ENCODE measurements at places on chromosomes 1 and 21.

DNA sequence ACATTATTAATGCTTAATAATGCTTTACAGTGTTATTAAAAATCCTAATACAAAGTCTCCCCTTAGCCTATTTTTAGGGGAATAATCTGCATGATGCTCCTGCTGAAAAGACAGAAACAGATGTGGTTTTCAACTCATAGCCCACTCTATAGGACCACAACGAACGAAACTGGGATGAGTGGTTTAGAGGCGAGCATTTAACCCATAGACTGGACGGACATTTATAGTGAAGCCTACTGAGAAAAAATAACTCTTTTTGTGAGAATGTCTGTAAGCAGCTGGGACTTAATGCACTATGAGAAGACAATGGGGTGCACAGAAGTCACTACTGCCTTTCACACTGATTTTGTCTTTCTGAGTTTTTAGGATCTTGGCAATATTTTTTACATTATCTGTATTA, 1599.6 kb upstream of the B3GALT2 start:
- DNase-seq: no peak

DNA sequence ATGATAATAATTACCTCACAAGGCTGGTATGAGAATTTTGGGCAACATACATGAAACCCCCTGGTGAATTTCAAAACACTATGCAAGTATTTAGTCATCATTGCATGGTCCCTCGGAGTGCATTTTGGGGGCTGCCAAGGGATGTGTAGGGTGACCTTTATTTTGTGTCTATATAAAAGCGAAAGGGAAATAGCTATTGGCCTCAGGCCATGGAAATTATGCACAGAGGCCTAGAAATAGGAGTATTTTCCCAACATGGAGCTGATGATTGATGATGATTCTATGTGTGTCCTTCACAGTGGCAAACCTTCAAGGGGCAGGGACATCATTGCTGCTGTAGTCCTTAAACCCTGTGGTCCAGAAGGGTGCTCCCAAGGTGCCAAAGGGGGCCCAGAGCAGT, 265.5 kb downstream of the ST6GALNAC3 start:
- DNase-seq: no peak

- DNase-seq: no peak
Measured at GRCh38 chr1:32619701-32620485, 30.5 kb downstream of the ZBTB8OS start.

GRCh38 chr1:173161510-173162221, 45.5 kb downstream of the TNFSF4 start:
- DNase-seq: no peak

- DNase-seq: no peak
Measured at GRCh38 chr1:69651656-69652055, 83.9 kb downstream of the LRRC7 start.

DNA sequence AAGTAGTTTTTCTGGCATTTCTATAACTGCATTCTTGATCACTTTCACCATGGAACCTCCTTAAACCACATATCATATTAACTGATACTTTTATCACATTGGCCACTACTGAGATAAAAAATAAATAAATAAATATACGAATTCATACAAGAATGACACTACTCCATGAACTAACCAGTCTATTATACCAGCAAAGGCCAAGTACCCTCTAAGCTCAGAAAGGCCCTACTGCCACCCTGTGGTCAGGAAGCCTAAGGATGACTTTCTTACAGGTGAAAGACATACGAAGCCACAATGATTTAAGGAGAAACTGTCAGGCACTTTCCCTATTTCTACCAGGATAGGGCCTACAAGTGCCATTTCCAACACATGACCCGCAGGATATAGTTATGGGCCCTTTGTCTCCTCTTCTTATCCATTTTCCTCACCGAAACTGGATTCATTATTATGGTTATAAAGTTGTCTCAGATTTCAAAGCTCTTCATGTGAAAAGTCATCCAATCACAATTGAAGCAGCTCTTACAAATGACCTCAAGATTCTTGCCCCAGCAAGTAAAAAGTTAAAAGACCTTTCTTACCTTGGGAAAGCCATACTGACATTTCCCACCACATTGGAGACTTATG, 23.9 kb downstream of the DNAJC8 start:
- DNase-seq: peak; percentile 54

DNA sequence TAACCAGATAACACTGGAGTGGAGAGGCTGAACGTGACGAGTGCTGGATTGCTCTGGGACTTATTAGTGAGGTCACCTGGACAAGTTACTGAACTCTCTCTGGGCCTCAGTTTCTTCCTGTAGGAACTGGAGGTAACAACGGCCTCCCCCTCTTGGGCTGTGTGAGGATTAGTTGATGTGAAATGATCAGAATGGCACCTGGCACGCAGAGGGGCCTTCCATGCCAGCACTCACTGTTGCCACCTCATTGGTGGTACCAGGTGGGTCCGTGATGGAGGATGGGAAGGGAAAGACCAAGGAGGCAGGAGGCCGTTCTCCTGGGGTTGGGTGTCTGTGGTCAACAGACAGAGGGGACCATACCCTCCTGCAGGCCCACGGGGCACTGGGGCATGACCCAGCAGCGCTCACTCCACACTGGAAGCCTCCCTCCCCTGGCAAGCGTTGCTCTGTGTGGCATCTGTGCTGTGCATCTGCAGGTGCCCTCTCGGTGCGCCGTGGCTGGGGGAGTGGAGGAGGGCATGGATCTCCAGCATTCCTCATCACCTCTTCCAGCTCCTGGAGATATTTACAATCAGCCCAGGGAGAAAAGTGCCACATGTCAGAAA, 349.5 kb upstream of the VAMP3 start:
- DNase-seq: no peak

DNA sequence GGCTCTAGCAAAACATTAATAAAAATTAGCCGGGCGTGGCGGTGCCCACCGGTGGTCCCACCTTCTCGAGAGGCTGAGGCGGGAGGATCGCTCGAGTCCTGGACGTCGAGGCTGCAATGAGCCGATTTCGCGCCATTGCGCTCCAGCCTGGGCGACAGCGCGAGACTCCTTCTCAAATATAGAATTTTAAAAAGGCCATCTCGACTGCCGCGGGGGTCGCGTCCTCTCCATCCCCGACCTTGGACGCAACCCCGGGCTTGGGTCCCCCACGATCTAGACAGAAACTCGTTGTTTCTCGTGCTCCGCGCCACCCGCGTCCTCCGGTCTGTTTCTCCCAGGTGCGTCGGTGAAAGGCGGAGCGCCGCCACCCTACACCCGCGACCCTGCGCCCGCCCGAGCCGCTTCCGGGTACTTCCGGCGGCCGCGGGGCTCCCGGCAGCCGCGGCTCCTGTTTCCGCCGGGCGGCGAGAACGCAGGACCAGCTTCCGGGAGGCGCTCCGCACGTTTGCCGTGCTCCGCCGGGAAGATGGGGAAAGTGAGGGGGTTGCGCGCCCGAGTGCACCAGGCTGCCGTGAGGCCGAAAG, at the start of gene SLX9:
Gene SLX9 (plus strand): TSS at position 498 of the 584 bp plus-strand sequence. CDS start 29 bp downstream, at position 527.
- DNase-seq: peak; percentile 78

- DNase-seq: peak; percentile 95
Measured at GRCh38 chr1:25239681-25240541, 7.3 kb downstream of the RSRP1 start.

- no peak for DNase-seq
Measured at GRCh38 chr1:84271441-84272151, 29.9 kb upstream of the SAMD13 start.

DNA sequence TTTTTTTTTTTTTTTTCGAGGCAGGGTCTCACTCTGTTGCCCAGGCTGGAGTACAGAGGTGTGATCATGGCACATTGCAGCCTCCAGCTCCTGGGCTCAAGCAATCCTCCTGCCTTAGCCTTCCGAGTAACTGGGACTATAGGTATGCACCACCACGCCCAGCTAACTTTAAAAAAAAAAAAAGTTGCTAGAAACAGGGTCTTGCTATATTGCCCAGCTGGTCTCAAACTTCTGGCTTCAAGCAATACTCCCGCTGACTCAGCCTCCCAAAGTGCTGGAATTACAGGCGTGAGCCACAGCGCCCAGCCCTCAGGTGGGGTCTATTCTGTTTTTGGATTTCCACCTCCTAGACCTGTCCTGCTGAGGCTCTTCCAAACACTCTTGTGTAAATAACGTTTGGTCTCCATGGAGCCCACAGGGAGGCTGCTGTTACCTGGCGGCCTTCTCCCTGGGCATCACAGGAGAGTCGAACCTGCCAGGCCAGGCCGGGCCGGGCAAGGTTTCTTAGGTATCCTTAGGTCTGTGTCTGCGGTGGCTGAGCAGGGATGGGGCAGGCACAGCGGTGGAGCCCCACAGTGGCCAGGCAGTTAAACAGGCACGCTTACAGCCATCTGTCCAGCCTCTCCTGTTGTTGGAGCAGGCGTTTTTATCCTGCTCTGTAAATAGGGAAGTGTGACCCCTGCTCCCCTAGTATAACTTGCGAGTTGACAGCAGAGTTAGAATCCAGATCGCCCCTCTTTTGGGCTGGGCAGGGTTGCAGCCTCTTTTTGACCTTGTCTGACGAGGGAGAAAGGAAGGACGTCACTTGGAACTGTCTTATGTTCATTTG, 18.8 kb downstream of the PLEKHM2 start:
- peak; percentile 61 for DNase-seq

DNA sequence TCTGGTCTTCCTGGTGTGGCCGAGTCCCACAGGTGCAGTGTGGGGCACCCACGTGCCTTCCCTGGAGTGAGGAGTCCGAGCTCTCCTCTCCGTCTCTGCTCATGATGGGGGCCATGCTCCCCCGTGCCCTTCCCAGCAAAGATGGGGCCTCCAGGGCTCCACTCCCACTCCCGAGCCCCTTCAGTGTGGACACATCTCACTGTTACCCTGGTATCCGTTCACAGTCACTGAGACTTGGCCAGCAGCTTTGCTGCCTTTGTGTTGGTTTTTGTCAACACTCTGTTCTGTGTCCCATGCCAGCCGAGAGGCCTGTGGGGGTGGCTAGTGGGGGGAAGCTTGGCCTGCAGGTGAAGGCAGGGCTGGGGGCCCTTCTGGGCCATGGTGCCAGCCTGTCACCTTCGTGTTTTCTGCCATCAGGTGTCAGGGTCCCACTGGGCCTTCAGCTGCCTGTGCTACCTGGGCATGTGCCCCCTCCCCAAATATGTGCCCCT, 46.9 kb upstream of the POFUT2 start:
- DNase-seq: peak; percentile 10

- no peak for DNase-seq
Measured at GRCh38 chr1:43773821-43774220, 66.5 kb downstream of the ST3GAL3 start.

DNA sequence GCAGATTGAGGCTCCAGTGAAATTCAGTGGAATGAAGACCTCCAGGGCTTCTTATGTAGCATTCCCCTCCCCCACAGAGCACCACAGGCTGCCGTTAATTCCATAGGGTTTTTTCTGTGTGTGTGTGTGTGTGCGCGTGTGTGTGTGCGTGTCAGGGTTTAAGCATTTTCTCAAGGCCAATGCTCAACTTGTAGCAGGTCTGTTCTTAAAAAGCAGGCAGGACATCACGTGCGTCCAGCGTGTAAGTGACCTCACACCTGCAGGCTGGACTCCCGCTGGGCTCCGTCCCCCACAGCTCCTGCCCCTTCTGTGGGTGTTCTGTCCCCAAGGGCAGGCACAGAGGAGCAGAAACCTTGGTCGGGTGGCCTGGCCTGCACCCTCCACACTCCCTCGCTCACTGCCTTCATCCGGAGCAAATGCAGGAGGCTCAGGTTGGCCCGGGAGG, 5.3 kb downstream of the PRDM16 start:
- no peak for DNase-seq

- no peak for DNase-seq
Measured at GRCh38 chr1:204391629-204392028, 20.0 kb downstream of the PPP1R15B start.

DNA sequence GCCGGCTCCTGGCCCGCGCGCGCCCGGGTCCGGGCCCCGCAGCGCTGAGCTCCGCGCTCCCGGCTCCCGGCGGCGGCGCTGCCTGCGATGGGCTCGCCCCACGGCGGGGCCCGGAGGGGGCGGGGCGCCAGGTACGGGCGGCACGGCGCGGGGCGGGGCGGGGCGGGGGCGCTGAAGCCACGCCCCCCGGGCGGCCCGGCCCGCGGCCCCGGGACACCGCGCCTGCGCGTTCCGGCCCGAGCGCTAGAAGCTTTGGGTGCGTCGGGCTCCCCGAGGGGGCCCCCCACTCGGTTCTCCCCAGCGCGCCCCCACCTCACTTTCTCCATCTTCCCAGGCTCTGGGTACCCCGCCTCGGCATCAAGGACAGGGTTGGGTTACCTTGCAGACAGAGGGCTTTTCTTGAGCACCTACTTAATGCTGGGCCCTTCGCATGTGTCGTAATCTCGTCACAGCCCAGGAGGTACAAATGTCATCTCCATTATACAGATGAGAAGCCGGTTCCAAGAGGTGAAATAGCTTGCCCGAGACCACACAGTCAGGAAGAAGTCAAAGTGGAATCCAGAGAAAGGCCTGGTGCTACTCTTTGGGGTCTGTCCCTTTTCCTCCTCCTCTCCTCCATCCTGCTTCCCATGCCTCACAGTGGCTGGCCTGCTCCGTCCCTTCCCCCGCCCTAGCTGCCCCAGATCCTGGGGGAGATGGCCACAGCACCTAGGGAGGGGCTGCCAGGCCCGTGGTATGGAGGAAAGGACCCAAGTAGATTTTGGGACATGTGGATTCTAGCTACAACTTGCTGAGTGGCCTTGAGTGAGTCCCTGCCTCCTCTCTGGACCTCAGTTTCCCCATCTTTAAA, 46.5 kb downstream of the RAP1GAP start:
- peak; percentile 59 for DNase-seq

- no peak for DNase-seq
Measured at GRCh38 chr1:26346274-26347033, 7.5 kb downstream of the CRYBG2 start.

DNA sequence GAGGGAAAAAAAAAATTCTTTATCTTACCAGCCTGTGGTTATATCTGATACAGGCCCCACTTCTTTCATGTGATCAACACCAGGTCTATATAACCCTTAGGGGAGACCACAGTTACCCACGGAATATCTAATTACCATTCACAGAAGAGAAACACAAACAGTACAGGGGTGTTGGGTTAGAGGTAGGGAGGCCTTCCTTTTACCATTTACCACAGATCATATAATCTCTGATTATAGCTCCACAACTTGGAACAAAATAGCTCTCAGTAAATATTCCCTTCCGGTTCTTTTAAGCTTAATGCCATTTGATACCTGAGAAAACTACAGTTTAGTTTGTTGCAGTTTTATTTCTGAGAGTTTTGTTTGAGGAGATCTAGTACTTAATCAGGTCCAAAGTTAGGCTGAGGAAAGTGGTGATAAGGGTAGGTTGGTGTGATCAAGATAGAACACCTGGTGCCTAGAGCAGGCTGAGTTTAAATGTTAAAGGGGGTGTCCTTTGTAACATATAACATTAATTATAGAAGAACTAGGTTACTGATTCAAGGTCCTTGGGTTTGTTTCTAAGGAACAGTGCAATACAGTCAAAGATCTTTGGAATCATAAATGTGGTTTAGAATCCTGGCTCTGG, 14.1 kb downstream of the EPB41 start:
- no peak for DNase-seq

GRCh38 chr21:44576025-44576420, 2.5 kb downstream of the KRTAP10-4 start:
- no peak for DNase-seq

GRCh38 chr1:35432231-35432630, 125.0 kb downstream of the KIAA0319L start:
- DNase-seq: no peak

- no peak for DNase-seq
Measured at GRCh38 chr1:239232921-239233320, 153.4 kb upstream of the CHRM3 start.

GRCh38 chr1:158203693-158204457, 23.2 kb downstream of the CD1D start:
- no peak for DNase-seq

GRCh38 chr1:206905295-206906164, 8.3 kb downstream of the IL24 start:
- DNase-seq: no peak
